ENCODE measurements at places on chromosomes 5 and 9.
A peak's percentile ranks its signal among the peaks of the same experiment; 100 is the strongest.

DNA sequence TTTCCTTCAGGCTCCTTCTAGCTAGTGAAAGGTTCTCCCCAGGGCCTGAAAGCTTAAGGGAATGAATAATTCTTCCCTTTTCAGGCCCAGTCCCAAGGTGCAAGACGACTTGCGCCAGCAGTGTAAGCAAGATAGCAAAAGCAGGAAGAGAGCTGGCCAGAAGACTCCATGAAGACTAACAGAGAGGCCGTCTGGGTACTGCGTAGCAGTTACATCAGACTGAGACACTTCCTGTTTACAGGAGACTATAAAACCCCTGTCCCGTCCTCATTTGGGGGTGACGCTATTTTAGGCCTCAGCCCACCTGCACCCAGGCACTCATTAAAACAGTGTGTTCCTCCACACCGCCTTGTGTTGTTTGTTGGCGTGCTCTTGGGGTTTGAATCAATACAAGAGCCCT lies 90.7 kb upstream of the MOCS2 start:
- DNase-seq, result no peak

DNA sequence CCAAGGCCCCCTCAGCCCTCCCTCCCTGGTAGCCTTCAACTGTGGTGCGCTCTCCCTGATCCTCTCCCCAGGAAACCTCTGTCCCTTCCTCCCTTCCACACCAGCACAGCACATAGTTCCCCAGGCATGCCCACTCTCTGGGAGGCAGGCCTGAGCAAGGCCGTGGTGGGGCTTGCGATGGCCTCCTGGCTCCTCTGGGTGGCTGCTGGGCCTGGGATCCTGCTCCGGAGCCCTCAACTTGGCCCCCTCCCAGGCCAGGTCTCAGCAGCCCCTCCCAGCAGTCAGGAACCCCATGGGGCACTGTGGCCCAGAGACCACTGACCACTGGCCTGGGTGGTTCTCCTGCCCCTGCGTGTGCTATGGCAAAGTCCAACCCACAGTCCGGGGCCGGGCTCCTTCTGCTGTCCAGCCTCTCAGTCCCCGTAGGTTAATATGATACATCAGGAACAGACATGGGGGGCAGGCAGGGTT lies 125.8 kb downstream of the ZNF354C start:
- no peak for DNase-seq

GRCh38 chr9:86966852-86967511 lies 19.7 kb upstream of the GAS1 start:
- DNase-seq, result no peak

DNA sequence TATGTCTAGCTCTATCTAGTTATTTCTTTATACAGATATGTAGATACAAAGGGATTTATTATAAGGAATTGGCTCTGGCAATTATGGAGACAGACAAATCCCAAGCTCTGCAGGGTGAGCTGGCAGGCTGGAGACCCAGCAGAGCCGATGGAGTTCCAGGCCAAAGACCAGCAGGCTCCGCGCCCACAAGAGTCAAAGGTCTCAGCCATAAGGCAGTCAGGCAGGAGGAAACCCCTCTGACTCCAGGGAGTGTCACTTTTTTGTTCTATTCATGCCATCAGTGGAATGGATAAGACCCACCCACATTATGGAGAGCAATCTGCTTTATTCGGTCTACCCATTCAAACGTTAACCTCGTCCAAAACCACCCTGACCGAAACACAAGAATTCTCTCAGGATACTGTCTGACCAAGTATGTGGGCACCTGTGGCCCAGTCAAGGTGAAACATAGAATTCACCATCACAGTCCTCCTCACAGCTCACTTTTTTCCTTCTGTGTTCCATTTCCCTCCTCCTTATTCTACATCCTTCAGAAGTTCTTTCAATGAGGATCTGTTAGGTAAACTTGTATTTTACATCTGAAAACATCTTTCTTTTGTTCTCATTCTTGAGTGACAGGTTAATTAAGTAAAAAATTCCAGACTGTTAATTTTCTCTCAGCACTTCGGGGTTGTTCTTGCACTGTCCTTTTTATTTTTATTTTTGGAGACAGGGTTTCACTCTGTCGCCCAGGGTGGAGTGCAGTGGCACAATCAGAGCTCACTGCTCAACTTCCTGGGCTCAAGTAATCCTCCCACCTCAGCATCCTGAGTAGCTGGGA lies 21.2 kb downstream of the RNF130 start:
- DNase-seq, result no peak

GRCh38 chr9:16775330-16775729 lies 95.1 kb downstream of the BNC2 start:
- no peak for DNase-seq

DNA sequence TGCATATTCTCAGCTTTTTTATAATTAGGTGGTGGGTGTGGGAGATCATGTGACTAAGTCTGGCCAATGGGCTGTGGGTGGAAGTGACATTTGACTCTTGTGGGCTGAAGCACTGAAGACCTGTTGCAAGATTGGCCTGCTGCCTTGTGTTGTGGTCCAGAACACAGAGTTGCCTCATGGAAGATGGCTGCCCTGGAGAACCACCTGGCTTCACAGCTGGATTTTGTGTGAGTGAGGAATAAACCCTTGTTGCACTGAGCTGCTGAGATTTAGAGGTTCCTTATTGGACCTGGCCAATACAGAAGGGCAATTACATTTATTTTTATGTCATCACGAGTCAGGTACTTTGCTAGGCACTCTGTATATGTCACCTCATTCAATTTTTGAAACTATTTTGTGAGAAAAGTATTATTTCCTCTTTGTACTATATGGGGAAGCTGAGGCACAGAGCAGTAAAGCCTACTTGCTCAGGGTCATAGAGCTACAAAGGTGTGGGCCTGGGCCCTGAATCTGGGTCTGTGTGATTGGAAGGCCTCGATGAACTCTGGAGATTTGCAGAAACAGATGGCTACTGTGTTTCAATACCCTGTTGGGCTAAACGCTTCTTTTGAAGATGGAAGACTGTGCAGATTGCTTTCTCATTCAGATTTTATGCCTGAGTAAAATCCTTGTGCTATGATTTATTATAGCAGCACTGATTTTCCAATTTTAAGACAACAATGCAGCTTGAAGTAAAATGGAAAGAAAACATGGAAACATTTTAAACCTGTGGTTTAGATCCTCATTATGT lies 71.2 kb upstream of the TBC1D2 start:
- no peak for DNase-seq

DNA sequence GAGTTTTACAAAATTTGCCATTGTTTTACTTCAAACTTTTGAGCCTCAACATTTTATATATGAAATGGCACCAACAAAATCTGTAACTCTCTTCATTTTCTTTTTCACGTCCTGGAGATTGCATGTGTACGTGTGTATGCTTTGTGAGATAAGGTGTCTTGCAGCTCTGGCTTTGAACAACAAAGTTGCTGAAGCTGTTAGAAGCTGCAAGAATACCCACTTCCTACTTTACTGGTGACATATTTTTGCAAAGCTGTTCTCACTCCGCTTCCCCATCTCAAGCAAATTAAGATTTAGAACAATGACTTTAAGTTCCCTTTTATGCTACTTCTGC lies 41.8 kb downstream of the FYB1 start:
- no peak for DNase-seq

DNA sequence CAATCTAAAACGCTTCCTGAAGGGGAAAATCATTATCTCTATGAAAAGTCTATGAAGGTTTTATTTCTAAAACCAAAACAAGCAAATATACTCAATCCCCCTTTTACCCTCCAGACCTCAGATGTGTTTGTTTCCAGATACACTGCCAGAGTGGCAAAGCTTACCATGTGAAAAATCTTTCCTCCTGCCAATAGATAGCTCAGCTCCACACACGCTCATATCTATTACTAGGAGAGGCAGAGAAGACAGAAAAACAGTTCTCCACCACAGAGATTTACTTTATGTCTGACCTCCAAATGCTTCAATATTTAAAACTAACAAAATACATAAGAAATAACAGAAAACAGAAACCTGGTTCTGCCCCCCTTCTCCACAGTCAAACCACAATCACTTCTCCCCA lies 7.0 kb downstream of the IRX2 start:
- no peak for DNase-seq

DNA sequence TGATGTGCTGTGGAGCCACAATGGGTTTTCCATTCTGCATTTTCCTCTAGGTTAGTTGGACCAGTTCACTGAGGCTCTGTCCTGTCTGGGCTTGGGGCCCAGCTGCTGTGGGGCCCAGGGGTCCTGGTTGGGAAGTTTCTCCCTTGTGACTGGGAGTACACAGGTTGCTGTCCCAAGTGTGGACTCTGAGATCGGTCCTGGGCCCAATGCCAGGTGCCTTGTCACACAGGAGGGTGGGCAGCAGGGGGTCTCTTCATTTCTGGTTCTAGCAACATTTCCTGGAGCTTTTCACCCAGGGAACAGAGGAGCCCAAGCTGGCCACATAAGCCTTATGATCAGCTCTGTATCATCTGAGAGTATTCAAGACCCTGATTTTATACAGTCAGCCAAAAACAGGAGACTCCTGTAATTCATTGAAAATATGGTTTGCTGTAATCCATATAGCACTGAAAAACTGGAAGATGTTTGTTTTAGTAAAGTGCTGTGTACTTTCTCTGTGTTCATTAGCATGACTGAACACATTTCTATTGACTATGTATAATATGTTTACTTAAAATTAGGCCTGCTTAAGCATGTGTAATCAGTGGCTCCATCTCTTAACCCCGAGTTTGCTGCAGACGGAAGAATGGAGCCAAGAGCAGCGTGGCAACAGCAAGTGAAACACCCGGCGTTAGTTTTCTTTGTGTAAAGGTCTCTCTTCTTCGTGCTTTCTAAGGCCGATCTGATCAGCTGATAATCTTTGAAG lies 62.5 kb downstream of the MVB12B start:
- peak; percentile 37 for DNase-seq

DNA sequence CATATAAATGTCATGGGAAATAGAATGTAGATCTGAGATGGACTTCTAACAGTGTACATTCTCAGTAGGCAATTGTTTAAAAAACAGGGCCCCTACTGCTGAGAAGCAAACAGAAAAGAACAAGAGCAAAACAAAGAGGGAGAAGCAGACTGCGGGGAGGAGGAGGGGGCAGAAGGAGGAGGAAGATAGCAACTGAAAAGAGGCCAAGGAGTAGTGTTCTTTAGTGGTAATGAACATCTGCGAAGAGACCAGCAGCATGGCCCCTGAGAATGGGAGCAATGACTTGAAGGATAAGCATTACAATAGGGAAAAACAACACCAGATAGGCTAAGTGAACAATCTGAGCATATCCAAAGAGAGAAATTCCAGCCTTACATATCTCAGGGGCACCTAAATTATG lies 36.8 kb downstream of the HAPLN1 start:
- DNase-seq, result no peak

- DNase-seq, result no peak
Measured at GRCh38 chr5:2754581-2755075, 3.2 kb upstream of the IRX2 start.

DNA sequence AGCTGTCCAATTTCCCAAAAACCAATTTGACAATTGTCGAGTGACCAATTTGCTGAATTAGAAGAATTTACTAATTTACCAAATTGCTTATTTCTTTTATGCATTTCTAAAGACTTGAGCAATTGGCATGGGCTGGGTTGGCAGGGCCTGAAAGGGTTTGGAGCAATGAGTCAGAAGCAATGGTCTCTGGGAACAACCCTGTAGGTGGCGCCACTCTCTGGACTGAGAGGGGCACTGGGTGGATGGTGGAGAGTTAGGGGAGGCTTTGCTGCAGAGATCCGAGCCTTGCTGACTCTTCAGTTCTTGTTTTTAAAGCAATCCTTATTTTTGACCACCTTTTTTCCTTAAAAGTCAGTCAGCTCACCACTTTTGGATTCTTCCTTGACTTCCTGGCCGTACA lies 71.5 kb upstream of the RPS23 start:
- DNase-seq, result no peak

GRCh38 chr9:83259558-83259957 lies 196.6 kb upstream of the RASEF start:
- no peak for DNase-seq

- no peak for DNase-seq
Measured at GRCh38 chr9:4603830-4604229, 58.3 kb upstream of the PLPP6 start.

DNA sequence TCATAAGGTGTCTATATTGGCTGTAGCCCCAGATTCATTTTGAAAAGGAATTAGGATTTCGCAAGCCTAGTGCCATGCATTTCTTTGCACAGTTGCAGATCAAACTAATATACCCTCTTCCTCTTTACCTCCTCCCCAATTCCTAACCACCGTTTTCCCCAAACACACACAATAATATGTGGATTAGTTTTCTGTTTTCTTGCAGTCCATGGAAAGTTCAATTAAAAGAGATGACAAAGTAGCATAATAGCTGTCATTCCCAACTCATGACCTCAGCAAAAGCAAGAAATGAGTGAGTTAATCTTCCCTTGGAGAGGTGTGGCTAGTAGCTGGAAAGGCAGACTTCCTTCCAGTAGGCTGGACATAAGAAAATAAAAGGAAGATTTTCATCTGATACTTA lies 349.1 kb downstream of the TMEM232 start:
- DNase-seq, result no peak

DNA sequence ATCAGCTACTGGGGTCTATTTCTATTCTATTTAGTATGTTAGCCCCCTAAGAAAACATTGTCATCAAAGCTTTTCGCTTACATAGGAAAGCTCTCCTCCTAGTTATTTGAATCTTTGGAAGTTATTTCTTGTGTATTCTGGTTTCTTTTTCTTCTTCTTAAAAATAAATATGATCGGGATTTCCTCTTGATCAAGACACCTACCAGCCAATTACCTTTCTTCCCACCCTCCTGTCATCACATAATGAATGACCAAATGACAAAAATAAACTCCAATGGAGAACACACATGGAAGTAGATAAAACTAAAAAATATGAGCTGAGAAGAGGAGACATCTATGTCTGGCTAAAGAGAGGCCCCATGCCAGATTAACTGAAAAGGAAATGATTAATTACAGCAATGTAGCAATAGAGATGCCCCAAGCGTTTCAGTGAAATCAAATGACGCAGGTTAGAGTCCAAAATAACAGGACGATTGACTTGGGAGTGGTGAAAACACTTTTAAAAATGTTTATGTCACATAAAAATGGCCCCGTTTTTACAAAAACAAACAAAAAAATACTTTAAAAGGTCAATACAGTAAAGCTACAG lies 59.5 kb upstream of the PCSK1 start:
- DNase-seq, result no peak

DNA sequence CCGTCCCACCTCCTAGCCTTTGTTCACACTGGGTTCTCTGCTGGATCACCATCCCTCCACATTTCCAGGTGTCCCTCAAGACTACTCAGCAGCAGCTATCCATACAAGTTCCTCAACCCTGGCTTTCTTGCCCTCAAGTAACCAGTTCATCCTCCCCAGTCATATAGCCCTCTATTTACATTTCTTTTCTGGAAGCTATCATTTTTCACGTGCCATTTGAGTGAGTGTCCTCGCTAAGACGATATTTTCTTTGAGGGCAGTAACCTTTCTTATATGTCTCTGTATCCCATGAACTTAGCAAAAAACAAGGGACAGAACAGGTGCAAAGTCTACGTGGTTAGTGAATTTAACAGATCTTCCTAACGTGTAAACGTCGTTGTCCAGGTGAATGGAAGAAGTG lies 29.6 kb upstream of the KCNMB1 start:
- no peak for DNase-seq

GRCh38 chr5:129971714-129972113 lies 67.4 kb downstream of the CHSY3 start:
- no peak for DNase-seq

Measured in NCI-H774 (cell line).